H9 (cell line): ENCODE measurements at places on chromosomes 16 and 17.
A peak's percentile ranks its signal among the peaks of the same experiment; 100 is the strongest.

DNA sequence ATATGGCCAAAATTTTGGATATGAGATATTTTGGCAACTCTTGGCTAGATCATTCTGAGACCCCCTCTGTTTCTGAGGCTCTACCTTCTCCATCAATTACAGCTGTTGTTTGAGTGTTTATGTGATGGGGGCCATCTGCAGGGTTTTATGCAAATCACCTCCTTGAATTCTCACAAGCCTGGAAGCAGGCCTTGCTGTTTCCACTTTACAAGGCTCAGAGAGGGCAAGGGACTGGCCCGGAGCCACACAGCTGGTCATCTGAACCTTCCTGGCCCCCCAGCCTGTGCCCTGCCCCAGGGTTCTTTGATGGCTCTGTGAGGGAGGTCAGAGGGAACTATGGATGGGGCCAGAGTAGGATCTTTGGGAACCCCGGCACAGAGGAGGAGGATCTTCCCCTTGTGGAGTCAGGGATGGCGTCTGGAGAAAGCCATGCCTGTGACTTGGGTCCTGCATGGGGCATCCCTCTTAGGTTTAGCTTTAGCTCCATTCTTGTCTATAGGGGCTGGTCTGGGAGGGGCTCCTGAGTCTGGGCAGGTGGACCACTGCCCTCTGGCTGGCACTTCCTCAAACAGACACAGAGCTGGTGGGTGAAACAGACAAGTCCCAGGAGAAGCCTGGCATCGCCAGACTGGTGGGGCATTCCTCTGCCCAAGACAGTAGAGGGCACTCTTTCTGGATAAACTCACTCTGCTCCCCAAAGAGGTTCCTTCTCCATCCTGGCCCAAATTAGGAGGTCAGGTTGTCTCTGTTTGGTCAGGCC lies 26.2 kb downstream of the IL21R start:
- DNase-seq, result peak; percentile 24

GRCh38 chr16:78836802-78837491 lies 737.5 kb downstream of the WWOX start:
- DNase-seq, result no peak

DNA sequence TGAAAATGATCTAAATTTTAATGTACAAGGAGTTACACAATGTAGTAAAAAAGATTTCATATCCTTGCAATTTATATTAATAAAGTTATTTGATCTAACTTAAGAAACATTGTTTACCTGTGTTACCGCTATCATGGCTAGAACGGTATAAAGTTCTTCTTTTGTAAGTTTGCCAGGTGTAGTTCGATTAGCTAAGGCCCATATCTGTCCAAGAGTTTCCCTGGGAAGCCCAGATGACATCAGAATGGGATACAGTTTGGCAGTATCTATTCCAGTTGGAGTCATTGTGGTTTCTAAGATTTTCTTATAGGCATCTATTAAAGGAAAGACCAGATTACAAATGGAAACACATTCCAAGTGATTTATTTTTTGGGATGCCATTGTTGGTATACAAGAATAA lies 37.5 kb downstream of the SYNRG start:
- DNase-seq, result no peak

GRCh38 chr17:37107406-37108083 lies 158.8 kb downstream of the AATF start:
- DNase-seq, result peak; percentile 53

GRCh38 chr17:80826955-80827645 lies 164.5 kb upstream of the CHMP6 start:
- DNase-seq, result peak; percentile 71

DNA sequence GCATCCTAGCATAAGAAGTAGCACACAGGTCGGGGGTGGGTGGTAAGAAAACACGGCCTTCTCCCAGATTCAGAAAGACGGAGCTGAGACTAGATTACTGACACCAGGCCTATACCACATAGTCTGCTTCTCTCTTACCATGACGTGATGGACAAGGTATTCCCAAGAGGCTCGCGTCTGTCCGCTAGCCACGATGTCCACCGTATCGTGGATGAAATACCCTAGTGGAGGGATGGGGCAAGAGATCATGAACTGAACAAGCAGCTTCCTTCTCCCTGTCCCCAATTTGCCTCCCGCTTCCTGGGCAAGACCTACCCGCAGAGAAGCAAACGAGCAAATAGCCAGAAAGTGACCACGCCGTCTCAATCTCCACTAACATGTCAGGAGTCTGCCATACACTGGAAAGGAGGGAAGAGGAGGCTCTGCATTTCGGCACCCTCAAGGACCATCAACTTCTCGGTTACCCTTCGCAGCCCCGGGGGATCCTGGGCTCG lies 820 bp downstream of the TLCD1 start:
- DNase-seq, result peak; percentile 68

GRCh38 chr16:49275050-49275730 lies 6.4 kb downstream of the CBLN1 start:
- peak; percentile 45 for DNase-seq

- peak; percentile 28 for DNase-seq
Observed at GRCh38 chr17:16944334-16945135, 27.4 kb downstream of the TNFRSF13B start.

GRCh38 chr17:4162775-4163466 lies 19.9 kb downstream of the CYB5D2 start:
- DNase-seq, result no peak

GRCh38 chr16:4055748-4056147 lies 60.5 kb downstream of the ADCY9 start:
- no peak for DNase-seq

DNA sequence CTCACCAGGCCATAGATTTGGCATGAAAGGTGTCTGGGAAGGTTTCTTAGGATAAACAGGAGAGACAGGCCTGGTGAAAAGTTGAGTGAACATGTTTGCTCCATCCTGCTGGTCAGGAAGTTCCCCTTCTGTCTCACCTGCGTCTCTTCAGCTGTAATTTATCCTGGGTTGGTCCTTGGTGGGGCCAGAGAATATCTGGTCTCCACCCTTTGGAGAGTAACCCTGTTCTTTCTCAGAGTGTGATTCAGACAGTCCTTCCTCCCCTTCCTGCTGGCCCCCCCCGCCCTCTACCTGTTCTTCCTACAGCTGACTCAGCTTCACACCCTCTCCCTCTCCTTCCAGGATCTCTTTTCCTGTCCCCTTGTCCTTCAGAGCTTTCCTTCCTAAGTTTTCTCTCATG lies 17.1 kb downstream of the MINK1 start:
- DNase-seq, result no peak

DNA sequence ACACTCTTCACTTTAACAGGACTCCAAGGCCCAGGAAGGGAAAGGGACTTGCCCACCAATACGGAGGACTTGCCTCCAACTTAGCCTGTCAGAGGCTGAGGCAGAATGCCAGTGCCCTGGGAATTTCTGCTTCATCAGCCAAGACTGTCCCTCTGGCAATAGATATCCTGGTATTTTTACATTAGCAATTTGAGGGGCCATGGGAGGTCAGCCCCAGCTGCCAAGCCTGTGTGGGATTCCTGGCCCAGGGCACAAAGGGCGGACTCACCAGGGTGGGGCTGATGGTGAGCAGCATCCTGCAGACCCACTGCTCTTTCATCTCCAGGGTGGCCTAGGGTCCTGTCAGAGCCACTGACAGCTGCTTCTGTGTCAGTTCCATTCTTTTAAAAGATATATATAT lies 78.3 kb upstream of the CIBAR2 start:
- no peak for DNase-seq

DNA sequence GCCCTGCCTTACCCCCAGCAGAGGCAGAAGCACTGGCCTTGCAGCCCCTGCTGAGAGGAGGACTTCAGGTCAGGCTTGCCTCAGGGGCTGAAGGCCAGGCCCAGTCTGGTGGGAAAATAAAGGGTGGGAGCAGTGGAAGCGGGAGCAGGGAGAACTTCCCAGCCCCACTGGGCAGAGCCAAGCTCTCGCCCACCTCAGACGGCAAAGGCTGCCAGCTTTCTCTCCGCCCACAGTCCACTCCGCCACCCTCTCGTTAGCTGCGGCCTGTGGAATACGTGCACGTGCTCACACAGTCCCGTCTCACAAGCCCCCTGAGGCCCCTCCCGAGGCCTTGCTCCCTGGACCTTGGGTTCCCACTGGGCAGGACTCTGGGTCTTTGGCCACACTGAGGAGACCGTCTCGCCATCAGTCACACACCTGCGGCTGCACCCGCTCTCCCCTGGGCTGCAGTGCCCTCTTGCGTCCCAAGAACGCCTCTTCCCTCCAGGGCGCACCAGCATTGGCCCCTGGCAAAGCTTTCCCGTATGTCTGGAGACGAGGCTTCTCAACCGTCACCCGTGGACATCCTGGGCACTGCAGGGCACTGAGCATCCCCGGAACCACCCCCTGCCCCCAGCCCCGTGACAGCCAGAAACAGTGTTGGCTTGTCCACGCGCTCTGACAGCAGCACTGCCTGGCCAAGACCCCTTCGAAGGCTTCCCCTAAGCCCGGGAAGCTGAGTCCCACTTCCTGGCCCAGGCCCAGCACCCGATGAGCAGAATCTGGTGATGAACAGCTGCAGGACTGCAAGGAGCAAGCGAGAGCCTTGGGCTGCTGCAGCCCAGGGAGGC lies 8.3 kb downstream of the MRPL28 start:
- DNase-seq, result peak; percentile 87

GRCh38 chr17:64260886-64261285 lies 2.2 kb downstream of the TEX2 start:
- no peak for DNase-seq

DNA sequence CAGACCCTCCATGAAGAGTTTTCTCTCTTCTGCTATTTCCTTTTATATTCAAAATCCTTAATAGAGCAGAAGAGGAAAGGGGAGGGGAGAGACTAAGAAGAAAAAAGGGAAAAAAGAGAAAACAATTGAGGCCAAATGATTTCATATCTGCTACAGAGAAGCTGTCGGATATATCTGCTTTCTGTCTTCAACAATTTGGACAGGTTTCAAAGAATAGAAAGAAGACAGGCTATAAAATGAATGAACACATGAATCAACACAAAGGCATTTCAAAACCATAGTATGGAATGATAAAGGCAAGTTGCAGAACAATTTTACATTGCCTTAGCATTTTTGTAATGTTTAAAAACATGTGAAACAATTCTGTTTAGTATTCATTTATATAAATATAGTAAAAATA lies 4.7 kb upstream of the CMTR2 start:
- no peak for DNase-seq

DNA sequence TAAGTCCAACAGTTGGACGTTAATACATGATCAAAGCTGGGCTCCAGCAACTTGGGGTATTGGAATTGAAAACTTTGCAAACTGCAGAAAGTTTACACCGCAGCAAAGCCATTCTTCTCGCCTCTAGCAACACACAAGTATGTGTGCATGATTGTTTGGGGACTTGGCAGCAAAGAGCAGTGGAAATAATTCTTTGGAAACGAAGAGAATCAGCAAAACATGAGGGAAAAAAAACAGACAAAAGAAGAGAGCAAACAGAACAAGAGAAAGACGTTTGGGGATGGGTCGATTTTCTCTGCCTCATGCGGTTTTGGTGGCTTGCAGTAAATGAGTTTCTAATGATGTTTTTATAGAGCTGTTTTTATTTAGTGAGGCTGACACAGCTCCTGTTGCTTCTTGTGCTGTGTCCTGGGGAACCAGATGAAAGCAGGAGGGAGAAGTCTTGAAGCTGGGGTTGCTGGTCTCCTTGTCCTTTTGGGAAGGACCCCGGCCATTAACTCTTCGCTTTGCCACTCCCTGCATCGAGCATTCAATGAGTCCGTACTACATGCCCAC lies 502.9 kb downstream of the GRIN2A start:
- no peak for DNase-seq

DNA sequence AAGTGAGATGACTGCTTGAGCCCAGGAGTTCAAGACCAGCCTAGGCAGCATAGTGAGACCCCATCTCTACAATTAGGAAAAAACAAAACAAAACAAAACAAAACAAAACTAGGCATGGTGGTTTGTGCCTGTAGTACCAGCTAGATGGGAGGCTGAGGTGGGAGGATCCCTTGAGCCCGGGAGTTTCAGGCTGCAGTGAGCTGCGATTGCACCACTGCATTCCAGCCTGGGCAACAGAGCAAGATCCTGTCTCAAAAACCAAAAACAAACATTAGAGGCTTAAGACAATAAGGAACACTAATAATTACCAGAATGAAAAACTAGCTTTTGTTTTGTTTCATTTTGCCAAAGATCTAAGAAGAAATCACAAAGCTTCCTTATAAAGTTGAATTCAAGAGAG lies 69.2 kb downstream of the GPRC5B start:
- DNase-seq, result no peak

GRCh38 chr17:70622368-70623260 lies 453.3 kb downstream of the KCNJ2 start:
- peak; percentile 76 for DNase-seq

DNA sequence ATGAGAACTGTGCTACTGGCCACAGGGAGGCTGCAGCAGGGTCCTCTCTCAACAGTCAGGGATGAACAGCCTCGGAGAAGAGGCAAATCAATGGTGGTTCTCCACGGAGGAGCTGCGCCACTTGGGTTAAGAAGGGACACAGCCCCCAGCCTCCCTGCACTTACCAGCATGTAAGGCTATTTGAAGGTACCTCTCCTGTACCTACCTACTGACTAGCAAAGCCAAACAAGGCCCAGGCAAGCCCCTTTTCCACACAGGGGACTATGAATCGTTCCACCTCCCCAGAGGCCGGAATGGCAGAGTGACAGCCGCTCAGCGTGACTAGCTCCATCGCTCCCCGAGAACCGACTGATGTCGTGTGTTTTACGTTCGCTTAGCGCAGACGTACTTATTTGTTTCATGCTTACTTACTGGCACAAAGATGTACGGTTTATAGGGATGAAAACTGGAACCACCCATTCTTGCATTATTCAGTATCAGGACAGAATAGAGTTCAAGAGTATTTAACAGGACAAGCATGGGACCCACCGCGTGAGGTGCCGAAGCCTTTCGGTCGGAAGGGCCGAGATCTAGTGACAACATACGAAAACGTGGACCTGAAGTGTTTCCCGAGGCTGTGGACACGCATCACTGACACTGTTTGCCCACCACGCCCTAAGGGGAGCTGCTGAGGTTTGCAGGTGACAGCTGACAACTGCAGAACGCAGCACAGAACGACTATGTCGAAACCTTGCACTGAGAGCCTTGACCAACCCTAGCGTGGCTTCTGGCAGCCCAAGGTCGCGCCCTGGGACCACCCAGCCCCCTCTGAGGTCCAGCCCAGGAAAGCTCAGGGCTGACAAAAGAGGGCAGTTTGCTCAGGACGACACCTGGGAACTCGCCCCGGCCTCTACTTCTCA lies 1.0 kb downstream of the TEPSIN start:
- no peak for DNase-seq

GRCh38 chr16:12927591-12927990 lies 26.2 kb downstream of the SHISA9 start:
- no peak for DNase-seq
